ENCODE measurements at places on chromosomes 6 and 20. TPM values are rescaled to one million over a fixed set of nuclear protein-coding genes. Genes with fewer than 3 reads are reported as not detected.

The CEP57L1 gene
- total RNA-seq, result 25.6 TPM

The TCP11 gene
- not detected for total RNA-seq

The KHDC3L gene
- total RNA-seq, result not detected

GRCh38 chr6:101878554-101879276, 485.2 kb downstream of the GRIK2 start:
- no peak overlapping the region for H3K27ac ChIP-seq
- no peaks in the 10 kb centered on the region for H3K27me3 ChIP-seq
- DNase-seq, result no peak
- no peak overlapping the region for H3K4me3 ChIP-seq

GRCh38 chr20:63446216-63447024, 26.0 kb downstream of the KCNQ2 start:
- no peaks in the 10 kb centered on the region for H3K4me1 ChIP-seq
- DNase-seq, result no peak
- no peak overlapping the region for H3K27ac ChIP-seq
- H3K36me3 ChIP-seq, result no peaks in the 10 kb centered on the region
- no peaks in the 10 kb centered on the region for H3K27me3 ChIP-seq

DNA sequence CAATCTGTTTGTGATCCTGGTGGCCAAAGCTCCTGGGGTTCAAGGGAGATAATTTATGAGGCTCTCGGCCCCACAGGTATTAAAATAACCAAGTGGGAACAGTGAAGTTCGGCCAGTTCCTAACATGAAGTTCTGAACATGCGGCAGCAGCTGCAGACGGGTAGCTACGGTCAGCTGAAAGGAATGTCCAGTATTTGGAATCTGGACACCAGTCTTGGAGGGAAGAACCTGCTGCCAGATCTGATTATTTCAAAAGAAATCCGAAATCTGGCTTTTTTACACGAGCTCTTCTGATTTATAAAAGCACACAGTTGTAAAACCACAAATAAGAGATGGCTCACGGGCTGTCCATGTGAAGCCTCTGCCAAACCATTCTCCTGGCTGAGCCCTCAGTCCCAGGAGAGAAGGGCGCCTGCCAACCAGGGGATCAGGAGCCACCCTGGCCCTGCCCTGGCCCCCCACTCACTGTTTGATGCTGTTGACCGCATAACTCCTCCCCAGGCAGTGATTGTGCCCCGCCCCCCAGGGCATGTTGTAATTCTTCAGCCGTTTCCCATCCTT, 28.2 kb upstream of the KCNB1 start:
- DNase-seq, result no peak
- H3K27ac ChIP-seq, result peak overlapping the region; percentile 6
- H3K4me1 ChIP-seq, result no peaks in the 10 kb centered on the region
- no peaks in the 10 kb centered on the region for H3K27me3 ChIP-seq
- no peak overlapping the region for H3K4me3 ChIP-seq
- H3K36me3 ChIP-seq, result no peaks in the 10 kb centered on the region

GRCh38 chr6:165655191-165655590, 7.8 kb downstream of the PDE10A start:
- H3K36me3 ChIP-seq, result no peaks in the 10 kb centered on the region
- H3K4me1 ChIP-seq, result no peaks in the 10 kb centered on the region
- DNase-seq, result no peak

- no peaks in the 10 kb centered on the region for H3K4me1 ChIP-seq
- H3K4me3 ChIP-seq, result no peak overlapping the region
- H3K36me3 ChIP-seq, result no peaks in the 10 kb centered on the region
- no peak overlapping the region for H3K27ac ChIP-seq
These were observed 232.3 kb downstream of the NFATC2 start for GRCh38 chr20:51310216-51310615.
